ENCODE measurements at places on chromosomes 2 and 18.

- no peak for DNase-seq
These were observed 27.9 kb upstream of the SOX11 start for GRCh38 chr2:5664278-5664681.

DNA sequence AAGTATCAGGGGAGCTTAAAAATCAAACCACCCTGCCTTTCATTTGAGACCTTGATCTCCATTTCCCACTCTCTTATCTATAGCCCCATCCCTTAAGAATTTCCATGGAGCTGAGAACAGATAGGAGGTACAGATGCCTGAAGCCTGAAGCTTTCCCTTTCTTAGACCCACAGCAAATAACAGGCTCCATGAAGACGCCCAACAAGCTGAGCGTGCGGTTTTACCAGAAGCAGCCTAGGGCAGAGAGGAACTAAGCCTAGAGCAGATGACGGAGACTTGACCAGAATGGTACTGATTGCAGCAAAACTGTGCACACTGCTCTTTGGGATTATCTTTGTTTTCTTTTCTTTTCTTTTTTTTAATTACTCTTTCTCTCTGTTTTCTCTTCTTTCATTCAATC, 1.7 kb upstream of the ERBB4 start:
- no peak for DNase-seq

DNA sequence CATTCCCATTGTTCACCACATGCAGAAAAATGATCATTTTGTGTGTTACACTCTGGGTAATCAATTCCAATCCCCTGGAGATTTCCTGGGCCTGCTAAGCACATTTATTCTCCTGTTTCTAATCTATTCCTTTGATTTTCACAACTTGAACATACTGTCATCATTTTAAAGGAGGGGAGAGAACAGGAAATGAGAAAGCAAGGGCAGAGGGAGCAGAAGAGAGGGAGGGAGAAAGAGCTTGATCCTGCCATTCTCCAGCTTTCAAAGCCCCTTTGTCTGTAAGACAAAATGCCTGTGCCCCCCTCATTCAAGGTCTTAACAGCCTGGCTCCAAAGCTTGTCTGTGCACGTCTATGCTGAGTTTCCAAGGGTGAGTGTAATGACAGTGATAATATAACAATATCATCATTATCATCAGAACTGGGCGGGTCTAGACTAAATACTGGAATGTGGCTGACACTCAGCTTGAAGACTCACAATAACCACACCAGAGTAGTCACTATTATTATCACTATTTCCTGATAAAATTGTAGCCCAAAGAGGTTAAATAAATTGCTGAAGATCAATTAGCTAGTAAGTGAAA, 164.4 kb upstream of the KLHL29 start:
- DNase-seq, result no peak

GRCh38 chr2:36710858-36711515, 14.5 kb downstream of the VIT start:
- no peak for DNase-seq

GRCh38 chr2:11798701-11799435, 52.4 kb downstream of the LPIN1 start:
- no peak for DNase-seq

GRCh38 chr2:43218702-43219382, 7.6 kb downstream of the ZFP36L2 start:
- DNase-seq, result no peak

DNA sequence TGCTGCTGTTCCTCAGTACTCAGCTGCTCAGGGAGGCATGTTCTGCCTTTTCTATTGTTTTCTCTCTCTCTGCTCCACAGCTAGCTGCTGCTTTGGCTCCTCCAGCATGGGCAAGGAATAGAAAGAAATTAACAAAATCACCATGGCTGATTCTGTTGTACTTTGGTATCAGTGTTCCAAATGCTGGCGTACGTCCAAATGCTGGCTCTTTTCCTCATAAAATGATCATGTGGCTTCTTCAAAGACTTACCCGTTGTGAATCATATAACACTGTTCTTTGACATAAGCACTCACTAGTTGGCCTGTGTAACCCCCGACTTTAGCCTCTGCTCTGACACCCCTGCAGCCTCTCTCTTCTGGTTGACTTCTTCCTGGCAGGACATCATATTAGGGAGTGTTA, 547.6 kb downstream of the CPS1 start:
- DNase-seq, result no peak

DNA sequence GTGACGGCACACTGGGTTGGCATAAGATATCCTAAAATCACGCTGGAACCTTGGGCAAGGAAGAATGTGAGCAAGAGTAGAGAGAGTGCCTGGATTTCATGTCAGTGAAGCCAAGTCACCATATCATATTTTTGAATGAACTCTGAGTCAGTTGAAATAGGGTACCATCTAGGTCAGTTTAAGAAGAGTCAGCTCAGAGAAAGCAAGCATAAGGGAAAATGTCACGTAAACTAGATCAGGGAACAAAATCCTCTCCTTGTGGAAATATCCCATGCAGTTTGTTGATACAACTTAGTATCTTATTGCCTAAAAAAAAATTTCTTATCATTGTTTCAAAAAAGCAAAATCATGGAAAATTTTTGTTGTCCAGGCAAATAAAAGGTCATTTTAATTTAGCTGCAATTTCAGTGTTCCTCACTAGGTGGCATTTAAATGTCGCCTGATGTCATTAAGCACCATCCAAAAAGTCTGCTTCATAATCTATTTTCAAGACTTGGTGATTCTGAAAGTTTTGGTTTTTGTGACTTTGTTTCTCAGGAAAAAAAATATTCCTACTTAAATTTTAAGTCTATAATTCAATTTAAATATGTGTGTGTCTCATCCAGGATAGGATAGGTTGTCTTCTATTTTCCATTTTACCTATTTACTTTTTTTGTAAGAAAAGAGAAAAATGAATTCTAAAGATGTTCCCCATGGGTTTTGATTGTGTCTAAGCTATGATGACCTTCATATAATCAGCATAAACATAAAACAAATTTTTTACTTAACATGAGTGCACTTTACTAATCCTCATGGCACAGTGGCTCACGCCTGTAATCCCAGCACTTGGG, 19.6 kb downstream of the RSAD2 start:
- no peak for DNase-seq

DNA sequence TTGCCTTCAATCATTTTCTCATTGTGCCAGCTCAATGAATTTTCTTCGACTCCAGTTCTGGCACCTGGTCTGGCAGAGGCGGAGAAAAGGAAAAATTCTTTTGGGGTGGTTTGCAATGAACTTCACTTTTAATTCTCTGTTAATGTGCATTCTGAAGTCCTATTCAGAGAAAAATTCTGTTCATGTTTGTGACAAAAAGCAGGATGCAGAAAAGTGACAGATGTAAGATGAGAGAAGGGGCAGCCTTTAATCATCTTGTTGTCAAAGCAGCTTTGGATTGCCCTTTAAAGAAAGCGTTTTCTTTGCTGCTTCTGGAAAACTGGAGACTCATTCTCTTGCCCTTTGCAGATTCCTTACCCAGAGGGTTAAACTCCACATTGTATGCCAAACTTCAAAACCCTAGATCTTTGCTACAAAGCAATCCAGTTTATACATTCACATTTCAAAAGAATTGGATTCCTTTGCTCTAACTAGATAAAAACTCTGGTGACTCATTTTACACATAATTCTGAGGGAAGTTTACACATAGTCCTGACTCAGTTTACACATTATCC, 94.6 kb upstream of the CAVIN2 start:
- DNase-seq, result no peak

GRCh38 chr2:73985308-73986084, 786 bp downstream of the TET3 start:
- DNase-seq, result no peak

DNA sequence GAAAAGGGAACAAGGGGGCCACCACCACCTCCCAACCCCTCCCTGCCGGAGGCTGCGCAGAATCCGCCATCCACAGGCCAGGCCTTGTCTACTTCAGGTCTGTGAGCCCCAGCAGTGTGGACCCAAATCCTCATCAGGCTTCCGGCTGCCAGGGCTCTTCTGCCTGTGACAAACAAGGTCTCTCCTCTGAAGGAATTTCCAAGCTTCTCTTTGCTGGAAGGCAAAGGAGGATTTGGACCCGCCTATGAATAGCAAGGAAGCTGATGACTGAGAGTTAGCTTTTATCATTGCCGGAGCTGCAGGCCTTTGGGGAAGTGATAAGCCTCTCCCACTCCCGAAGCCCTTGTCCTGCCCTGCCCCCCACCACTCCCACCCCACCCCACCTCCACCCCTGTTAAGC, 93.7 kb upstream of the SH3BP4 start:
- DNase-seq, result no peak

GRCh38 chr2:197777823-197778407, 7.2 kb downstream of the BOLL start:
- DNase-seq, result no peak

- DNase-seq, result peak; percentile 23
These were observed 15.7 kb downstream of the C1QL2 start for GRCh38 chr2:119142824-119143223.

GRCh38 chr2:30706534-30707303, 100.5 kb downstream of the CAPN13 start:
- peak; percentile 21 for DNase-seq

DNA sequence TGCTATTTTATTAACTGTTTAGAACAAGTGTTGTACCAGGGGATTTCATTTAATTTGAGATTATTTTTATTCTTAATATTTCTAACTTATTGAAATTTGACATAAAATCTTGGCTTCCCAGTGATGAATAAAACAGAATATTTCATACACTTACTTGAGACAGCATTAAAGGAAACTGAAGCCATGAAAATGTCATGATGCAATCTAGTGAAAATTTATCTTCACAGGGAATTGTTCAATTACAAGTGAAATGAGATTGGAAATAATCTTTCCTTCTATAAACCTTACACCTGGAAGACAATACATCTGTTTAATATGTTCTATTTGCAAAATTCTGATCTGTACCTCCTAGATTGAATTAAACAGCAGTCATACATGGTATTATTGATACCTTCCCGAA, 511.0 kb upstream of the CDH7 start:
- DNase-seq, result no peak

DNA sequence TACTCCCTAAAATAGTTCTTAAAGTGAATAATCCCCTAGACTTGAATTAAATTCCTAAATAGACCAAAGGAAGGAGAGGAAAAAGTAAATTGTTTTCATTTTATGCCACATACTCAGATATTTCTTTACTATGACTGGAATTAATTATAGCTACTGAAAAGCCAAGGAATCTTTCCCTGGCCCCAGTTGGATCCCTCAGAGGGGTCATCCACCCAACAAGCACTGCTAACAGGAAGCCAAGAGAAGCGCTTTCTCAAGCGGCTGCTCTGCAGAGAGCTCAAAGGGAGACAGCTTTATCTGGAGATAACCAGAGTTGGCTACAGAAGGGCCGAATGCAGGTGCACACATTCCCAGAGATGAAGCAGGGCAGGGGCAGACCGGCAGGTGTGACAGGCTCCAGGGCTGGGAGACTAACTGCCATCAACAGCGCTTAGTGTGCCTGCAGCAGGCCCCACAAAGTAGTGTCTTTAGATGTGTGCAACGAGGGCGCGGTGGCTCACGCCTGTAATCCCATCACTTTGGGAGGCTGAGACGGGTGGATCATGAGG, 51.1 kb downstream of the POLR1A start:
- no peak for DNase-seq

- DNase-seq, result no peak
These were observed 421.6 kb downstream of the SOX11 start for GRCh38 chr2:6113786-6114185.

DNA sequence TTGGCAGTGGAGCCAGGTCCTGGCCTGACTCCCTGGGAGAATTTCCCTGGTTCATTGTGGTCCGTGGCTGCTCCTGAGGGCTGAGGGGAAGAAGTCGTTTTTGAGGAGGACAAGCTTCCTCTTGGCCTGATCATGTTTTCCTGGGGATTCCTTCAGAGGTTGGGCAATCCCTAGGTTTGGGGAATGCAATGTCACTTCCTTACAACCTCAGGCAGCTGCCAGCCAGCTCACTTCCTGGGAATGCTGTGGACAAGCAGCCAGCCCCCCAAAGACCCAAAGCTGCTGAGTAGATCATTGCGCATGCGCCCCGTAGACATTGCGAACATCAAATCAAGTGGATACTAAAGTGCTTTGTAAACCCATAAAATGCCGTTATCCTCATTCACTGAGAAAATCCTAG, 7.7 kb upstream of the DNMT3A start:
- no peak for DNase-seq

GRCh38 chr2:15415748-15416147, 145.4 kb downstream of the NBAS start:
- DNase-seq, result no peak

DNA sequence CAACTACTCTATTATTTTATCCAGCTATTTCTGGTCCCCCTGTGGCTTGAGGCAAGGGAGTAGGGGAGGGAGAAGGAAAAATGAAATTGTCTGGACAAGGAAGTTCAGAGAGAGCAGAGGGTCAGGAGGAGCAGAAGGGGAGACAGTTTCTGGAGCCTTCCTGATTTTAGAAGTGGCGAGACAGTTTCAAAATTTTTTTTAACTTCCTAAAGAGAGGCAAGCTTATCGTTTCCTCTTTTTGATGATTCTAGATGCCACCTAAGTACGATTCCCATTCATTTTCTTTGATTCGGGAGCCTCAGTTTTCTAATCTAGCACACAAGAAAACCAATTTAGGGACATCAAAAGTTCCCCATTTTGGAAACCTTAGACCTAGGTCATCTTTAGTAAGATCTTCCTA, 96.9 kb upstream of the B3GNT2 start:
- no peak for DNase-seq

DNA sequence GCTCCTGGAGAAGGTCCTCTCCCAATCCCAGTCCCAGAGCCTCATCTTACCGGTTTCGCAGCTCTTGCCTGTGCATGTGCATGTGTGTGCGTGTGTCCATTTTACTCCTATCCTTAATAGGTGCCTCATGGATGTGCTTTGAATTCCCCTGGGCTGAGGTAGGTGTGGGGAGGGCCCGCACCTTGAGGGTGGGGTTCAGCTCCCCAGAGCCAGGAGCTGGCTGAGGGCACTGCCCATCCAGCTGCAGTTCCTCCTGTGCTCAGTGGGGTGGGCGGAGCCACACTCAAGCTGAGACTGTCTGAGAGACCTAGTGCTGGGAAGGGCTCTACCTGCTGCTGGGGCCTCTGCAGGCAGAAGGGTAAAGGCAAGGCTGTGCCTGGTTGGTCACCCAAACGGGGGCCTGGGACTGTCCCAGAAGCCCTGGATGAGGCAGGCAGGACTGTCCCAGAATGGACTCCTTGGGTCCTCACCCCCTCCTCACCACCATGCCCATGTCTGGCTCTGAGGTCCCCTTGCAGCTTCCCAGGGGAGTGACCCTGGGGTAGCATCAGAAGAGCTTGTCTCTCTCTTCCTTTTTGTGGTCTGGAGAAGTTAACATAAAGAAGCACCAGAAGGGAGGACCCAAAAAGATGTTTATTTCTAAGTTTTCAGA, 8.9 kb downstream of the GDF7 start:
- DNase-seq, result no peak

DNA sequence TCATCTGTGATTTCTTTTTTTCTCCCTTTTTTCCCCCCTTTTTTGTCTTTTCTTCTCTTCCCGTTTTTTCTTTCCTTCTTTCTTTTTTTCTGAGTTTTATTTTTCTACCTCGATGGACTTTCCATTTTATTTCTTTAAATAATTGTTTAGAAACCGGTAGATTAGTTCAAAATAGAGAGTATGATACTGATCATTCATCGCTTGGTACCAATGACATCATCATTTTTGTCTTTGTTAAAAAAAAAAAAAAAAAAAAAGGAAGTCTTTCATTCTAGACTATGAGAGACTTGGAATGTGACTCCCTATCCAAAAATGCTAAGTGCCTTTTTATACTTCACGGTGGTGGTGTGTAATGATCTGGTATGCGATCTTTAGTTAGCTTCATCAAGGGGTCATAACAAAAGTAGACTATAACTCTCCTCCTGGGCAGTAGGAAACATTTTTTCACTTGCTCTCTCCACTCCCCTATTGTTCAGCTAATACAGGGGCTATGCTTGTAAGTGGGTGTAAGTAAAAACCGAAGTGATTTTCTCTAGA, 1517.5 kb upstream of the ZEB2 start:
- no peak for DNase-seq

GRCh38 chr18:61827591-61827990, 65.2 kb downstream of the RNF152 start:
- no peak for DNase-seq
